ENCODE measurements at places on chromosomes 2 and 18.

DNA sequence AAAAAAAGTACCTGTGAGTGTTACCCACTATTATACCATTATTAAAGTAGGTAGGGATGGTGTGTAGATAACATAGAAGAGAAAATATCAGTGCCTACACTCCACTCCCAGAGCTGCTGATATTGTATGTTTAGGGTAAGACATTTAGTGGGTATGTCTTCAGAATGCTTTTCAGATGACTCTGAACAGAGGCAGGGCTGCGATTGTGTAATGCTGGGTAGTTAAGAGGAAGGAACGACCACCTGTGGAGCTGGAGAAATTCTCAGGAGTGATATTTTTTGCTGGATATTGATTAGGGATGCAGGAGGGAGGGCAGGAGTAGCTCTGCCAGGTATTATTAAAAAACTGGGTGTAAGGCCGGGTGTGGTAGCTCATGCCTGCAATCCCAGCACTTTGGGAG lies 2.8 kb downstream of the CNOT11 start:
- DNase-seq: no peak

DNA sequence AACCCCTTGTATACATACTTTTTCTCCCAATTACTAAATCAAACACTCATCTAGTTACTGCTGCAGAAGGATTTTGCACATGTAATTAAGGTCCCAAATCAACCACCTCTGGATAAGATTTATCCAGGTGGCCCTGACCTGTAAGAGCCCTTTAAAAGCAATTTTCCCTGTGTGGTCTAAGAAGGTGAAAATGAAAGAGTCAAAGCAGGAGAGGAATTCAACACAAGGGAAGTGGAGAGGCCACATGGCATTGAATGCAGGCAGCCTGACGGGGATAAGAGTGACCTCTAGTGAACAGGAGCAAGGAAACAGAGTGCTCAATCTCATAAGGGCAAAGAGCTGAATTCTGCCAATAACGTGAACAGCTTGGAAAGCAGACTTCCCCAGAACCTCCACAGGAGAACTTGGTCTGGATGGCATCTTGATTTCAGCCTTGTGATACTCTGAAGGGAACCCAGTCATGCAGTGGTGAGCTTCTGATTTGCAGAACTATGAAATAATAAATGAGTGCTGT lies 27.2 kb downstream of the PPP3R1 start:
- DNase-seq: no peak

DNA sequence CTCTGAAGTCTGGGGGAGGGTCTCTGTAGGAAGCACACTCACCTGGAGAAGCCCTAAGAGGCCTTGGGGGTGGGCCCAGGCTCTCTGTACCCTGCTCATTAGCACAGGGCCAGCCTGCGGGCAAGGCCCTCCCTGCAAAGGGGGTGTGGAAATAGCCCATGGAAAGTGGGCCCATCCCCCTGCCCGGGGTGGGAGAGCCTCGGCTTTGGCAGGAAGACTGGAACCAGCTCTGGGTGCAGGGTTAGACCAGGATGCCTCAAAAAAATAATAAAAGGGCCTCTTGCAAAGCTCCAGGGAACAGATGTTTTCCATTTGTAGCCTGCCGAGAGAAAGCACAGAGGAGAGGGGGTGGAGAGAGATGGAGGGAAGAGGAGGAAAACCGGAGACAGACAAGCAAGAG lies 98.7 kb downstream of the STPG4 start:
- no peak for DNase-seq

GRCh38 chr2:69191634-69192033 lies 178.7 kb downstream of the ANTXR1 start:
- no peak for DNase-seq

GRCh38 chr2:171389325-171389724 lies 44.5 kb downstream of the METTL8 start:
- DNase-seq: no peak

DNA sequence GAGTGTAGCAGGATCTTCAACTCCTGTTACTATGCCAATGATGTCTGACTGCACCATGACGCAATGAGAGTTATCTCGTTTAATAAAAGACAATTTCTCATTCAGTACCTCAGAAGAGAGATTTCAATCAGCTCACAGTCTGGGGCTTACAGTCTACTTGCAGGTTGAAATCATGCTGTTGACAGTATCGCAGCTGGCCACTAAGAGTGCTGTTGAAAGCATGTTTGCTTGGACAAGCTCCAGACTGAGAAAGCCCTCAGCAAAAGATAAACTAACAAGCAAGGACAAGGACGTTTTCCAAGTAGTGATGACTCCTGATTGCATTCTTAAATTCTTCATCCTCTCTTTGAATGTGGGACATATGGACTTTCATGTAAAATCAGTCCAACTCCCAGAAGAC lies 145.2 kb upstream of the SYT4 start:
- DNase-seq: no peak

GRCh38 chr2:109512076-109512475 lies 101.7 kb downstream of the SEPTIN10 start:
- DNase-seq: no peak

DNA sequence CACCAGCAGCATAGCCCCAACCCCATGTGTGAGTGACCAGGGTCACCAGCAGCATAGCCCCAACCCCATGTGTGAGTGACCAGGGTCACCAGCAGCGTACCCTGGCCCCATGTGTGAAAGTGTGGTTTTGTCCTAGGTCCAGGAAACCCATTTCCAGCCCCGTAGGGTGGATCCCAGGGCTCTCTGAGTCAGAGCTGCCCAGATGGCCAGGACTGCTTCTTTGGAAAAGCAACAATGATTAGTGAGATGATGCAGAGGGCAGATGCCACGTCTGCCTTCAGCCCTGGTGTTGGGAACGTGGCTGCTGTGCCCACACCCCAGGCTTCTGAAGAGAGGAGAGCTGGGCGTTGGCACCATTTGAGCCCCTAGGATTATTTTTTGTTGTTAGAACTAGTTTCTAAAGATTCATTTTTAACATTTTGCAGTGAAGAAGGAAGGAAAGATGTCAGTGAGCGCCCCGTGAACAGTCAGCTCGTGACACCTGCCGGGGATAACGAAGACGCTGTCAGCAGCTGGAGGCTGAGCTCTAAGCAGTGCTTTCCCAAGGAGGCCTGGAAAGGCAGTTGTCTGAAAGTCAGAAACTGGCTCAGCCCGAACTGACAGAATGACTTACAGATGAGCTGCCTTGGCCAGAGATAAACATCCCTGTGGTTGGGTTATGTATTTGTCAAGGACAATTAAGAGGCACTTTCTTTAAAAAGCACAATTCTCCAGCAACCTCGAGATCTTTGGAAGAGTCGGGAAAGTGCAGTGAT lies 32.1 kb upstream of the KCNG2 start:
- no peak for DNase-seq

GRCh38 chr2:172434821-172435605 lies 7.6 kb downstream of the ITGA6 start:
- DNase-seq: peak; percentile 17

DNA sequence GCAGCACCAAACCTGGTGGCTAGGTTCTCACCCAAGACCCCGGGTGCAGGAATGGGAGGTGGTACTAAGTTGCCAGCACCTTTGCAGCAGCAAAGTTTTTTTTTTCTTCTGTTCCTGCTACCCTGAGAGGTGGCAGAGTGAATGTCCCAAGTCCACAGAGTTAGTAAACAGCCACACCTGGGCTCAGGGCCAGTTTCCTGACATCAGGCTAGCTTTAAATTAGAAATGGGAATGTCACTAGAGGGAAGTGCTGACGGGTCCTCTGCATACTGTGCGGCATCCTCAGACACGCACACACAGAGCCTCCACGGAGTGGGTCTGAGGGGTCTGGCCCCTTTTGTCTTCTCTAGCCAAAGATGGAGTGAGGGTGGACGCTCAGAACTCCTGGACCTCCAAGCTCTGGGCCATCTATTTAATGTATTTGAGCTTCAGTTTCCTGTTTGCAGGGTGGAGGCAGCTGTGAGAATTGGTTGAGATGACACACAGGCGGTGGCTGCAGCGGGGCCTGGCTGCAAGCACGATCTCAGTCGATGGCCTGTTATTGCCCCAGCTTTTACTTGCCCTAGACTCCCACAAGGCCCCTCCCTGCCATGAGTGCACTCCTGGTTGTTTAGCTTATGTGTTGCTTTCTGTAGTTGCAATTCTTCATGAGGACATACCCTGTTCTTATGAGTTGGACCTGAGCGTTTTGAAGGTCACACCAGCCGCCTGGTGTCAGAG lies 751.4 kb upstream of the HS6ST1 start:
- no peak for DNase-seq

GRCh38 chr2:229870903-229871656 lies 50.7 kb downstream of the TRIP12 start:
- no peak for DNase-seq

GRCh38 chr2:52341732-52342131 lies 1309.8 kb upstream of the NRXN1 start:
- no peak for DNase-seq

DNA sequence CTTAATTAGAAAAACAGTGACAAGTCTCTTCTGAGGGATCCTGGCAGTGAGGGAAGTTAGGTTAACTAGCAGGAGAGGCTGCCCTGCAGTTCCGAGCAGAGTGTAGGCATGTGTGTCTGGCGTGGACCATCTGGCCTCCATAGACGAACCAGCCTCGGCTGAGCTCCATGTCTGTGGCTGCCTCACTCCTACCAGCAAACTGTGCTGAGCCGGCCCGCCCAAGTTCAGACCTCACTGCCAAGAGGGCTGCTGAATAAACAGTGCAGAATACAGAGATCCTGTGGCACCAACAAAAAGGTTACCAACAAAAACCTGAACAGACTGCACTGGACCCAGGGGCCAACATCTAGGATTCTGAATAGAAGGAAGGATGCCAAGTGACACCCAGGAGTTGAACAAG lies 27.3 kb downstream of the INO80C start:
- no peak for DNase-seq

DNA sequence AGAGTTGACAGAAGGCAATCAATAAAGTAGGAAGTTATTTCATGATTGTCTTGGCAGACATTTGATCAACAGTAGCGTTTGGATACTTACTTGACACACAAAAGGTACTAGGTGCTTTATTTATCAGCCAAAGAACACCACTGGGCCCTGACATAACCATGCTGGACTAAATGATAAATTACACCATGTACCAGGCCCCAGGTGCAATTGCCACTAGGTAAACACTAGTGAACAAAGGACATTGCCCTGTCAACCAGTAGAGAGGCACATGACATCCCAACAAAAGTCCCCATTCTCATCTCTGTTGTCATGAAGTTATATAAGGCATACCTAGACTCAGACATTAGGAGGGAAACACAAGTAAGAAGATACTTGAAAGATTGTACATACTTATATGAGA lies 747.2 kb downstream of the SATB2 start:
- DNase-seq: no peak

GRCh38 chr2:130755256-130756052 lies at the start of gene AMER3:
TSS of gene AMER3 (plus strand) at chr2:130755540. CDS start at chr2:130762073, 6,533 bp downstream.
- no peak for DNase-seq

DNA sequence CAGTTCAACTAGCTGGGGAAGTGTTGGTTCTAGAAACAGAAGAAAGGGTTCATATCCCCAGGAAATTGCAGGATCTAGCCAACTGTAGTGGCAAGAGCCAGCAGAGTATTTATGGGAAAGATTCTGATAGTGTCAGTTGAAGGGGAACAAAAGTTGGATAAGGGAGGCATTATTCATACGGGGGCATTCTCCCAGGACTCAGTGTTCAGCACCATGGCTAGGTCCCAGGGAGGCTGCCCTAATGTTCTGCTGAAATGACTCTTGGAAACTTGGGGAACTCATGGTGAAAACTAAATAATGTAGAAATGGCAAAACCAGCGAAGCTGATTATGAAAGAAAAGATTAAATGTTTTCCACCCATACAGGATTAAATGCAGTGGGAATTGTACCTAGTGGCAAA lies 543.7 kb downstream of the TRIB2 start:
- DNase-seq: no peak

- DNase-seq: no peak
Observed at GRCh38 chr18:40752316-40752715, 1202.7 kb upstream of the PIK3C3 start.

DNA sequence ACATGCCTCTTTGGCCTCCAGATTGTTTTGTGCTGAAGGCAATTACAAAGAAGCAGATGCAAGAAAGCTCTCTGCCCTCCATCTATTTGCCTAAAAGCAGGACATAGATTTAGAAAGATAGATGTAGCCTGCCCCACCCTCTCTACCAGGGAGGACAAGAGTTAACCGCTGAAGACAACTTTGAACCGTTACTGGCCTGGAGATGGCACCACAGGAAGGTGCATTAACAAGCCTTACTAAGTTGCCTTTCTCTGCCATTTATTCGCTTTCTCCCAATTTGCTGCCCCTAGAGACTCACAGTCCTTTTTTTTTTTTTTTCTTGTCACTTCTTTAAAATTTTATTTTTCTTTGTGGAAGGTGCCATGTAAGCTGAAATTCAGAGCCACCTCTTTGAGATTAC lies 28.8 kb upstream of the RMDN2 start:
- DNase-seq: no peak

DNA sequence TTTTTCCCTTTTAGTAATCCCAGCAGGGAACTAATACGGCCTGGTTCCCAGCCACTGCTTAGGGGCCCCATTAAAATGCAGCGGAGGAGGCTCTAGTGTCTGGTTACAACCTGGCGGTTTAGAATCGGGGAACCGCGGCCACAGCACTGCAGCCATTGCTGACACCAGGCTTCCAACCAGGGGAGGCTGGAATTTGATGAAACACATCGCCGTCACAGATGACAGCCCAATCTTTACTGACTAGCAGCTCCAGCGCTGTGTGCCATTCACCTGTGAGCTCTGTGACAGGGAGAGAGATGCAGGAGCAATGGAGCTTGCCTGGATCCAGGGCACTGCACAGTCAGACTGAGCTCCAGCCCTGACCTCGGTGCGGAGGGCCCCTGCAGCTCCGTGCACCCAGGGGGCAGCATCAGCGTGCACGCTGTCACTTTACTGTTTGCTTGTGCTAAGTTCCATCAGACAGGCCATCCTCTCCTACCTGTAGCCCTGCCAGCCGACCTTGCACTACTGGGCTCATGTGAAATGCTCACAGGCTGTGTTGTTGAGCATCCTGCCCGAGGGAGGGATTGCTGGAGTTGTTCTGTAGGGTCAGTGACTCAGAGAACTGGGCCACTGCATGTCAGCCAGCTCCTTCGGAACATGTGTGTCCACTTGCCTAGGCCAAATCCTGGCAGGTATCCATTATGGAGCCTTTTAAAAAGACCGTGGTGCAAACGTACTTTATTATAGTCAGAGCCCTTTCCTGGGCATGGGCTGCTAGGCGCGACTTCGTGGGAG lies 203.5 kb downstream of the SEPTIN10 start:
- DNase-seq: no peak

DNA sequence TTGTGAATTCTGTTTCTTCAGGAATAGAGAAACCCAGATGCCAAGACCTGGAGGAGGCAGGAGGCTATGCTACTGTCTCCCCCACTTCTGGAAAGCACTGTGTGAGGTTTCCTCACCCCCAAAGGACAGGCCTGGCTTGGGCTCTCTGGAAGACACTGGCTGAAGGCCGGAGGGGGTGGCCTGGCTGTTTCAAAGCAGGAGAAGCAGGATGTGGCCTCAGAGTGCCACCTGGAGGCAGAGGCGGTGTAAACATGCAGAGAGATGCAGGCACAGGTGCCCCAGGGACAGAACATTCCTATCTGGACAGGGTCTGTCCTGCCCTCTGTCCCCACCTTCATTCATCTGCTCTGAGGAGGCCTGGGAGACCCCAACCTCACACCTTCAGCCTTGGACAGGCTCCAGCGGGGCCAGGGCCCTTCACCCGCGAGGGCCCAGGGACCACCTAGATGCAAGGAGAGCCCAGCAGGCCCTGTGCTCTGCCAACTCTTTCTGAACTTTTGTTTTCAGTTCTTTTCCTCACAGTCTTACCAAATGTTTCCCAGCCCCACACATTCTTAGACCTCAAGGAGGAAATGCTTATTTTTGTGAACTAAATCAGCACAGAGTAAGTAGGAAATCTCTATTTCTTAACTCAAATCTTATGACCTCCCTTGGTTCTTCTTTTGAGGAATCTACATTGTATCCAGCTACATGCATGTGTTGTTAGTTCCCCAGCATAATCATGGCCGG lies 79.2 kb downstream of the LONRF2 start:
- DNase-seq: no peak

GRCh38 chr2:152648336-152648735 lies 68.9 kb downstream of the PRPF40A start:
- no peak for DNase-seq

Measured in T-cell (primary cell).